H4 (cell line): ENCODE measurements at places on chromosomes 5 and 9. TPM values are rescaled to one million over a fixed set of nuclear protein-coding genes. Genes with fewer than 3 reads are reported as not detected.

DNA sequence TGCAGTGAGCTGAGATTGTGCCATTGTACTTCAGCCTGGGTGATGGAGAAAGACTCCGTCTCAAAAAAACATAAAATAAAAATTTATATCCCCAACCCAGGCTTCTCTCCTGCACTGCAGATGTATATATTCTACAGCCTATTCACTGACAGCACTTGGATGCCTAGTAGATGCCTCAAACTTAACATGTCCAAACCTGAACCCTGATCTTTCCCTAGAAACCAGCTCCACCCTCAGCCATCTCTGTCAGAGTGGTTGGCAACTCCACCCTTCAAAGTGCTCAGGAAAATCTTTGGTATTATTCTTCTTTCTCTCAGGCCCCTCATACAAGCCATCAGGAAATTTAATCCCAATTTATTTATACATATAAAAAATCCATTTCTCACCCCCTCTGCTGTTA, 36.9 kb upstream of the TXN start:
- DNase-seq: no peak

GRCh38 chr5:128216860-128217531, 133.4 kb downstream of the SLC12A2 start:
- DNase-seq: peak; percentile 82

GRCh38 chr9:134088063-134088725, 20.4 kb upstream of the BRD3 start:
- no peak for DNase-seq

- no peak for DNase-seq
These were observed 34.1 kb downstream of the NEK6 start for GRCh38 chr9:124291801-124292396.

GRCh38 chr5:150700246-150700593, 642 bp downstream of the RBM22 start:
- no peak for DNase-seq

DNA sequence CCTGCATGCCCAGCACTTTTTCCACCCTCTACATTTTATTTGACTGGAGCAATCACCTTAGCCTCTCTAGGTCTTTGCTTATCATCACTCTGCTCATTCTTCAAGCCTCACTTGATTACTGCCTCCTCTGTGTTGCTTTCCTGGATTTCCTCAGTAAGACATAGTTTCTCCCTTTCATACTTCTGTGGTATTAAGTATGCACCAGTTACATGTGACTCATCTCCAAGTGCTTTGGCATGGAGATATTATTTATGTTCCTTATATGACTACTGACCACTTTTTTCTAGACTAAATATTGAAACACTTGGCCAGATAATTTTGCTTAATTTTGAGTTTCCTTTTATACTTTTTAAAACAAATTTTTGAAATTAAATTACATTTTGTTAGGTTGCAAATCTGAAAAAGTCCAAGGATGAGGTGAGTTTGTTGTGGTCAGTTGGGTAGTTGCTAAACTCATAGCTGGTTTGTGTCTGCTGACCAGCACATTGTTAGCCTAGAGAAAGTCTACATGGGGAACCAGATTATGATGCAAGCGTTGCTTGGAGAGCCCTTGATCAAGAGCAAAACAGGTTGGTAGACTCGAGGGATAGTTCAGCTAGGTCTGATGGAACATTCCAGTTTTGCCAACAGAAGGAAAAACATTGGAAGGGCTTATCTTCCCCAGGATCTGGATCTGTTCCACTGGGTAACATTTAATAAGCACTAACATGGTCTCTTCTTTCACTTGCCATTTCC, 140.2 kb downstream of the TMC1 start:
- DNase-seq: peak; percentile 11

Gene C9orf50
- not detected in 2 replicates for total RNA-seq

Gene PCA3
- not detected in 2 replicates for total RNA-seq

Gene N4BP3
- total RNA-seq: 0.25 and 0.39 TPM in 2 replicates

Gene PHF24
- total RNA-seq: not detected in 2 replicates

Gene IL4
- not detected in 2 replicates for total RNA-seq
